Anterior cingulate cortex (tissue), 58 donors: ENCODE measurements at places on chromosomes 2 and 18.

GRCh38 chr18:3177902-3178687 lies 41.7 kb downstream of the MYOM1 start:
- no peak for DNase-seq

DNA sequence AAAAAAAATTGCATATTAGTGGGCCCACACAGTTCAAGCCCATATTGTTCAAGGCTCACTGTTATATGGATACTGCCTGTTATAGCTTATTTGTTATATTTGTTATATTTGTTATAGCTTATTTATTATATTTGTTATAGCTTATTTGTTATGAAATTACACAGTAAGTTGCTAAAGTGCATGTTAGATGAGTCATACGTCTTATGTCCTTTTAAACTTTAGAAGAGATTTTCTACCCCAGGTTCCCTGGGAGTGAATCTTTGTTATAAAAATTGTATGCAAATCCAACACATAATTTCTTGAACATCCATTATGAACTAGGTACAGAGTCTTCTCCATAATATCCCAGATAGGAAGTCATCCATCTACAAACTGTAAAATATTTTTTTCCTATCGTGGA lies 22.1 kb downstream of the HTR2B start:
- DNase-seq: no peak

DNA sequence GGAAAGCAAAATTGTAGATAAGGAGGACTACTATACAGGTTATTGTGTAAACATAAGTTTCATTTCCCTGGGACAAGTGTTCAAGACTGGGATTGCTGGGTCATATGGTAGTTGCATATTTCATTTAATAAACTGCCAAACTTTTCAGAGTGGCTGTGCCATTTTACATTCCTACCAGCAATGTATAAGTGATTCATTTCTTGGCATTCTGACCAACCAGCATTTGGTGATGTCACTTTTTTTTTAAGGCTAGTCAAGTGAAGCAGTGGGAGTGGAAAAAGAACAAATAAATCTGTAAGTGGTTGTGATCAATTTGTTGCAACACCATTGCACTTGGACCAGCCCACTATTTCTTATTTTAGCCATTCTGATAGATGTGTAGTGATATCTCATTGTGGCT lies 5.2 kb upstream of the CHCHD5 start:
- DNase-seq: no peak

DNA sequence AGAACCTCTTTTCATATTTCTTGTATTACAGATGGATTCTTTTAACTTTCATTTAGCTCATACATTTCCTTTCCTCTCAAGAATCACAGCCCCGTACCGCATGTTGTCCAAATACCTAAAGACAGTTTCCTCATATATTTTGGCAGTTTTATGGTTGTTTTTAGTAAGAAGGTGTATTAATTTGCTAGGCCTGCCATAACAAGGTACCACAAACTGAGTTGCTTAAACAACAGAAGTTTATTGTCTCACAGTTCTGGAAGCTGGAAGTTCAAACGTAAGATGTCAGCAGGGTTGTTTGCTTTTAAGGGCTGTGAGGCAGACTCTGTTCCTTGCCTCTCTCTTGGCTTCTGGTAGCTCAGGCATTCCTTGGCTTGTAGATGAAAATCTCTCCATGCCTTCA lies 343.2 kb upstream of the TNP1 start:
- DNase-seq: no peak

- no peak for DNase-seq
These were observed 4.1 kb upstream of the VRK2 start for GRCh38 chr2:58042486-58042970.

DNA sequence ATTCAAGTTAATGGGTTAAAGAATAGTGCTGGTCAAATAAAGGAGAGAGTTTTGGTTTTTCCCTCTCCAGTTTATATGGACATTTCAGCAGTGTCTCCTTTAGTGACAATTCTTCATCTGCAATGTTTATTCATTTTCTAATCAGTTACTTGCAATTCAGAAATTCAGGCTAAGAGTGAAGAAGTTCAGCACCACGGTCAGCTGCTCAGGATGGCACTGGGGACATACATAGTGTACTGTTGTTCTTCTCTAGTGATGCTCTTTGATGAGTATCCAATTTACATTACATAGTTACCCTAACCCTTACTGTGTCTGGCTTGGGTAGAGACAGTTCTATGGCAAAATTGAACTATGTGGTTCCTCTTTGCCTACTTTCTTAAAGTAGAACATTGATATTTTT lies 412.7 kb downstream of the CNTNAP5 start:
- no peak for DNase-seq

DNA sequence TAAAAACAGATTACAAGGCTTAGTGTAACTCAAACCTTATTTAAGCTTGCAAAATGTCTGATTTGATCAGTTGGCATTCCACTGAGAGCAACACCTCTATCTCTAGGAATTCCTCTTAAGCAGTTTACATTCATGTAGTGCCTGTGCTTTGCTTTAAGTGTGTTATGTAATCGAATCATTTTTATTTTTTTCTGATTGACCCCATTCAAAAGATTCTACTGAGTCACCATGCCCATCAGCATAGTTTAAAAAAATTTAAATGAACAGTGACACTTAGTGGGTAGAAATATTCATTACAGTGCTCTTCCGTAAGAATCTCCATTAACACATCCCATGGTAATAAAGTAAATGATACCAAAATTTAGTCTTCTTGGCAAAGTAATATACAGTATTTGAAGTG lies 67.8 kb upstream of the SLC4A10 start:
- DNase-seq: no peak

GRCh38 chr2:3603536-3604206 lies 8.8 kb downstream of the COLEC11 start:
- no peak for DNase-seq

GRCh38 chr2:96129528-96130120 lies 8.7 kb downstream of the ASTL start:
- DNase-seq: no peak

- peak; percentile 97 for DNase-seq
These were observed at the start of gene MIB1 for GRCh38 chr18:21740538-21741311. Gene MIB1, plus strand, starts transcription at chr18:21740792. Its CDS starts 792 bp downstream, at chr18:21741584.

DNA sequence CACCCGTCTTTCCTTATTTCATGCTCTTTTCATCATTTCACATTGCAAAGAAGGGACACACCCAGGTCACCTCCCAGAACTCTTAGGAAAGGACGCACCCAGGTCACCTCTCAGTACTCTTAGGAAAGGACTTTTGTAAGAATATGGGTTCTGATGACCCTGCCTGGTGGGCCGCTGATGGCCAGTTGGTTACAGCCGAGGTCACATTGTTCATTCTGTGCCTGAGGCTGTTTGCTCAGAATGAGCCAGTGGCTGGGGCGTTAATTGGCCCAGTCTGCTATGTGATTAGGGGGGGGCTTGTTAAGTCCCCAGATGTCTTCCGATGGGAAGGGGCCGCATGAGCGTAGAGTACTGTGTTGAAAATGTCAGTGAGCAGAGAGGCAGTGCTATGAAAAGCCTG lies 9.4 kb downstream of the MLPH start:
- DNase-seq: no peak

DNA sequence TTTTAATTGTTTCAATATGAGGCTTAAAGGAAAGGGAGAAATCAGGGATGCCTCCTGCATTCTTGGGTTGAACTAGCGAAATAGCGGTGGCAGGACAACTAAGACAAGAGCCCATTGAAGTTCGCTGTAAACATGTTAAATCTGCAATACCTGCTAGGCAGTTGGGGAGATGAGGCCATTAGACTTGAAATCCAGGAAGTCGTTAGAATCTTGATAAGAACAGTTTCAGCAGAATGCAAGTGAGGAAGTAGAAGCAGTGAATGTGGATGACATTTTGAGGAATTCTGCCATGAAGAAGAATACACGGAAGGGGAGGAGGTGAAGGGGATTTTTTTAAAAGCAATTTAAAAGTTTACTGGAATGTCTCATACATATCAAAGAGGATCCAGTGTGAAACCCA lies 109.7 kb downstream of the LPIN1 start:
- DNase-seq: no peak

DNA sequence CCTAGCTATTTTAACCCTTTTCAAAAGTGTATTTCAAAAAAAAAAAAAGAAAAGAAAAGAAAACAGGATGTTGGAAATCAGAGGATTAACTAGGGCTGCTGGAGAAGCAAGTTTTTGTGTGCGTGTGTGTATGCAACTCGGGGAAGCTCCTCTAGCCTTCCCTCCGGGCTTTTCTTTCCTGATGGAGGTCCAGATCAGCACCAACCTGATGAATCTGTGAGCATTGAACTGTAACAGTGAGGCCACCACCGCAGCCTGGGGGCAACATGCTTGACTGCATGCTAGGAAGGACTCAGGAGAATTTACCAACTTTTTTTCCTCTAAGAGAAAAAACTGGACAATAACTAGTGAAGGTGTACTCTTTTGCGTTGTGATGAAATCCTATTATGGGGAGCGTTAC lies 2.3 kb downstream of the OBSL1 start:
- no peak for DNase-seq

DNA sequence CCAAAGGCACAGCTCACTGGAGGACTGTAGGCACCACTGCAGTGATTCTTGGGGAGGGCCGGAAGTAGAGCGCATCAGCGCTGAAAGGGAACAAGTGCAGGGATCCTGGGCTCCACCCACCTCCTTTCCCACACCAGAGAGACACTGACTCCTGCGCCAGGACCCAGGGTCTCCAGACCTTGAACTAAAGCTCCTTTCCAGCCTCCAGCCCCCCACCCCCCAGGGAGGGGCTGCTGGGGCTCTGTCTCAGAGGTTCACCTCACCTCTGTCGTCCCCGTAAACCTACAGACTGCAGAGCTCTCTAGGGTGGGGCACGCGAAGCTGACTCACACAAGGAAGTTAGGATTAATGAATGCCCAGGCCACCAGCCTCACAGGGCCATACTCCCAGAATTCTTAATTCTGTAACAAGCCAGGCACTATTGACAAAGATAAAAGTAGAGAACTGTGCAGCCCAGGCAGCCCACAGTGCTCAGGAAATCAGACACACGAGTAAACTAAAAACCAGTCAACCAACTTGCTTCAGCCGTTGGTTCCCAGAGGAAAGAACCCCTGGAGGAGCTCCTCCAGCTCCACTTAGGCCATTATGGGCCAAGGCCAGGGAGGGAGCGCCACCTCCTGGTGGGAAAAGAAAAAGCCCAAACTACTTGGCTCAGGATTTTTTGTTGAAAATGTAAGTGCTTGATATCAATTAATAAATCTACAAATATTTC lies 45.1 kb upstream of the ACAA2 start:
- DNase-seq: no peak

GRCh38 chr18:11809895-11810294 lies 41.3 kb upstream of the CHMP1B start:
- no peak for DNase-seq

DNA sequence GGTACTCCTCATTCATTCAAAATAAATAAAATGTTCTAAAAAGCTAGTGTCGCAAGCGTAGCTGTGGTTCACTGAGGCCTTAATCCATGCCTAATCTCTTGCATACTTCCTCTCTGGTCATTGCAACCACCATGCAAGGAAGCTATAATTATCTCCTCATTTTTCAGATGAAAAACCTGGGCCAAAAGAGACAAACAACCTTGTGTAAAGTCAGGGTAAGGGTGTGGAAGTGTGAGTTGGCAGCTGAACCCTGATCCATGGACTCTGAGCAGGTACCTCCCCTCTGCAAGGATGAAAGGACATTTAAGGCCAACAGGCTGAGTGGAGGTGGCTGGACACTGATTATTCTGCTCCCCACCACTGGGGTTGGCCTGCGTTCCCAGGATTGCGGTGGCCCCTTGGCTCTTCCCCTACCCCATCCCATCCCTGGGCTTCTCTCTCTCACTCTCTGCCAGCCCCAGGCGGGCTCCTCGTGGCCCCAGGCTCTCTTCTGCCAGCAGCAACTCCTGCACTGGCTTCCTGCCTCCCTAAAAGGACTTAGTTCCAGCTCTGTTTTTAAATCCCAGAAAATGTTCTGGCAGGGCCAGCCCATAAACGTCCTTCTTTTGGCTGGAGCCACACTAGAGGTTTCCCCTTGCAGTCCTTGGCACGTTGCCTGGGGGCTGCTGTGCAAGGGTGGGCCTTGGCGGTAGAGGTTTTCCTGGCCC lies 72.0 kb upstream of the AFF3 start:
- no peak for DNase-seq

DNA sequence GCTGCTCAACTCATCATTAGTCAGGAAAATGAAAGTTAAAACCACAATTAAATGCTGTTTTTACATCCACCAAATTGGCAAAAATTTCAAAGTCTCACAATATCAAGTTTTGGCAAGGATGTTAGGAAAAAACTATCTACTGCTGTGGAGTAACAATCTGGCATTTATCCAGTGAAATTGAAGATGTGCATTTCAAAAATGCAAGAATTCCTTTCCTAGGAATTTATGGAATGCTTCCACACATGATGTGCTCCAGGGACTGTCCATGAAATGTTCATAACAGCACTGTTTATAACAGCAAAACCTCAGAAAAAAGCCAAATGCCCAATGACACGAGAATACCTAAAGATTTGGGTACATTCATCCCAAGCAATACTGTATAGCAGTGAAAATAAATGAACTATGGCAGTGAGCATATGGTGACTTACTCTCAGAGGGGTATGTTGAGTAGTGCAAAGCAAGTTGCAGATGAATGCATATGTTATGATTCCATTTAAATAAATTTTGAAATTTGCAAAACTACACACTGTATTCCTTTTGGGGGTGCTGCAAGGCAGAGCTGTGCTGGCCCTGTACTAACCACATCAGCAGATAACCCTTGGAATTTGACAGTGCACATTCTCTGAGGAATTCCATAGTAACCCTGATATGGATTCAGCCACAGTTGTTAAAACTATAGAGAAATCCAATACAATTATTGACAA lies 41.3 kb upstream of the GYPC start:
- no peak for DNase-seq

- DNase-seq: no peak
These were observed 110.5 kb downstream of the TACR1 start for GRCh38 chr2:75088791-75089190.

DNA sequence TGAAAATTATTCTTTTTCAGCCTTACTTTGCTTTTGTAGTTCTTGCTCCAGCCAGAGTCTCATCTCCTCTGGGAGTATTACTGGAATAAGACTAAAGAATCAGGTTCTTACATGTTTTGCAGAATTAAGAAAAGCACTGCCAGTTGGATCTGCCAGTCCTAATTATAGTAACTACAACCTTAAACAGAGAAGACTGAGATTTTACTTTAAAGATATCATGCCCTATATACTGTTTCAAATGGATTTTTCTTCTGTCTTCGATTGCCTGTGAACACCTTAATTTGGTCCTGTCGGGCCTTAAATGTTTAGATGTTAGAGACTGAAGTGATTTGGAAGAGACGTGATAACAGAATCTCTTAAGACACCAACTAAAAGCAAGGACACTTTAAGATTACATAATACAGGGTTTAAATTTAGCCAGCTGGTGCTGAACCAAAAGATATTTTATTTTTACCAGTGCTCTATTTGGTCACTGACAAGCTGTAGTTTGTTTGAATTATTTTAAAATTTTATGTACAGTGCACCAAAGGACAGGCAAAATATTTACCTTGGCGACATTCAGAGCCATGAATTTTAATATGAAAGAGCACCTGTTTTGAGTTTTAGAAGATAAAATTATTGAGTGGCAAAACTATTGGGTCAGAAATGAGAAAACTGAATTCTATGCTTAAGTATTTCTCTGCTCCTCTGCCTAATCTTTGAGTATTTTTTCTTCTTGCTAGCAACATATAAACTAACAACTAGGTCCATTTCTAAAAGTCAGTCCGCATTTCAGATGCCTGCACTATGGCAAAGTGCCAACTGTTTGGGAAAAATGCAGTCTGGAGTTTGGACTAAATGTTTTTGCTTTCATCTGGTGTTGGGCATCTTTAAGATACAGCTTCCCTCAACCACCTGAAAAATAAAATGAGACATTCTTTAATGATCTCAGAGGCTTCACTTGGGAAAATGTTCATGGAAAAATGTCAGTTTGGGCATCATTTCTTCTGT lies 300.0 kb downstream of the XIRP2 start:
- no peak for DNase-seq
